ENCODE measurements at places on chromosomes 2 and 18. TPM values are rescaled to one million over a fixed set of nuclear protein-coding genes. Genes with fewer than 3 reads are reported as not detected.

- no peak overlapping the region for H3K27ac ChIP-seq
- H3K36me3 ChIP-seq, result no peaks in the 10 kb centered on the region
- H3K4me3 ChIP-seq, result no peak overlapping the region
- H3K27me3 ChIP-seq, result no peaks in the 10 kb centered on the region
- no peaks in the 10 kb centered on the region for H3K4me1 ChIP-seq
Measured at GRCh38 chr2:32237996-32238395, 26.7 kb downstream of the NLRC4 start.

DNA sequence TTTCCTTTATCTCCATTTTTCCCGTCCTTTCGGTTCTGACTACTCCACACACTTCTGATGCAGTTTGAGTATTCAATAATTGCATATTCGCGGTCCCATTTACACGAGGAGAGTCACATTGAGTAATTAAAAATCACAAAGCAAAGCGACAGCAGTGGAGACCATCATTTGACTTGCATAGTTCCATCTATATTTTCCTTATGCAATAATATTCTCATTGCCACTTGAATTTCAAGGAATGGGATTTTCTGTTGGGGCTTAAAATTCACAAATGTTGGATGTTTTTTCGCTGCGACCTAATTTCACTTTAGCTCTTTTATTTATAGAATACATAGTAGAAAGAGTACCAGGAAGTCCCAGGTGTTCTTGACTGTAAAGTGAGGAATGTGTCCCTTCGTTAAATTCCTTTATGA, 186.8 kb downstream of the ZEB2 start:
- no peaks in the 10 kb centered on the region for H3K36me3 ChIP-seq
- DNase-seq, result no peak
- H3K4me3 ChIP-seq, result peak overlapping the region; percentile 74
- peaks cover 5% of the 10 kb centered on the region for H3K4me1 ChIP-seq

Gene LRP1B
- 0.27 TPM for total RNA-seq

Gene MARCO
- 10.4 TPM for total RNA-seq

- H3K4me3 ChIP-seq, result no peak overlapping the region
- no peaks in the 10 kb centered on the region for H3K36me3 ChIP-seq
- H3K27ac ChIP-seq, result no peak overlapping the region
- H3K4me1 ChIP-seq, result no peaks in the 10 kb centered on the region
- H3K27me3 ChIP-seq, result no peaks in the 10 kb centered on the region
Measured at GRCh38 chr2:174748948-174749347, 15.3 kb downstream of the CHRNA1 start.

Gene IKZF2
- total RNA-seq, result 26.5 TPM

GRCh38 chr2:171165967-171166327, 5.3 kb upstream of the TLK1 start:
- H3K36me3 ChIP-seq, result no peaks in the 10 kb centered on the region
- H3K27me3 ChIP-seq, result no peaks in the 10 kb centered on the region
- no peaks in the 10 kb centered on the region for H3K4me1 ChIP-seq
- H3K27ac ChIP-seq, result no peak overlapping the region

DNA sequence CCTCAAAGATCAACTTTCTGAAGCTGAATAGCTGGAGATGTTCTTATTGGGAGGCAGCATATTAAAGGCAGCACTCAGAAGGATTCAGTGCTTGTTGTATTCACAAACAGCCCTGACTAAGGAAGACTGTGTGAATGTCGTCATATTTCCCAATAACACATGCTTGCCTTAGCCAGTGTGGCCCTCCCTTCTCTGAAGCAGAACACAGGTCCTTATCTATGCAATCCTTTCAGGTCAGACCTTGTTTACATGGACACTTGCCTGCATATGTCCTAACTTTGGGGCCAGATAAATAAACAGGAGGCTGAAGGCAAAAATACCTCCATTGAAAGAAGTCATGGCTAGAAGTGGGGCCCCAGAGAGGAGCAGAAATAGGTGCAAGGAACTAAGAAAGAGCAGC, 97.2 kb downstream of the SLC4A3 start:
- H3K4me1 ChIP-seq, result no peaks in the 10 kb centered on the region
- no peaks in the 10 kb centered on the region for H3K36me3 ChIP-seq
- H3K27me3 ChIP-seq, result no peaks in the 10 kb centered on the region

Gene CHST9
- total RNA-seq, result not detected

DNA sequence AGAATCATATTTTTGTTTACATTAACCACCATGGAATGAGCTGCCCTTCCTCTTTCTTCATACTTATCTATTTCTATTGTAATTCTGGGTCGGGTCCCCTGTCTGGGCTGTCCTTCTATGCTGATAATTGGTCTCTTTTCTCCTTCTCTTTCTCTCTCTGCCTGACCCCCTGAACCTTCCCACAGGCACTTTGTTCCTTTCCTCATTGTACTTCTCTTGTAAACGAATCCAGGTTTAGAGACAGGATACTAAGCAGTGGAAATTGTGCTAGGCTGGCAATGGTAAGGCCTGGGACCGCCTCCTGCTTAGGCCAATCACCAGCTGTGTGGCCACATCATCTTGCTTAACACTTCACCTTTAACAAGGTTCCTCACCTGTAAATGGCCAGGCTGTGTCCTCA, 137.0 kb downstream of the ZNF532 start:
- H3K4me3 ChIP-seq, result no peak overlapping the region
- H3K36me3 ChIP-seq, result no peaks in the 10 kb centered on the region
- no peak for DNase-seq
- H3K27ac ChIP-seq, result no peak overlapping the region

Gene CYP27C1
- total RNA-seq, result 0.35 TPM

DNA sequence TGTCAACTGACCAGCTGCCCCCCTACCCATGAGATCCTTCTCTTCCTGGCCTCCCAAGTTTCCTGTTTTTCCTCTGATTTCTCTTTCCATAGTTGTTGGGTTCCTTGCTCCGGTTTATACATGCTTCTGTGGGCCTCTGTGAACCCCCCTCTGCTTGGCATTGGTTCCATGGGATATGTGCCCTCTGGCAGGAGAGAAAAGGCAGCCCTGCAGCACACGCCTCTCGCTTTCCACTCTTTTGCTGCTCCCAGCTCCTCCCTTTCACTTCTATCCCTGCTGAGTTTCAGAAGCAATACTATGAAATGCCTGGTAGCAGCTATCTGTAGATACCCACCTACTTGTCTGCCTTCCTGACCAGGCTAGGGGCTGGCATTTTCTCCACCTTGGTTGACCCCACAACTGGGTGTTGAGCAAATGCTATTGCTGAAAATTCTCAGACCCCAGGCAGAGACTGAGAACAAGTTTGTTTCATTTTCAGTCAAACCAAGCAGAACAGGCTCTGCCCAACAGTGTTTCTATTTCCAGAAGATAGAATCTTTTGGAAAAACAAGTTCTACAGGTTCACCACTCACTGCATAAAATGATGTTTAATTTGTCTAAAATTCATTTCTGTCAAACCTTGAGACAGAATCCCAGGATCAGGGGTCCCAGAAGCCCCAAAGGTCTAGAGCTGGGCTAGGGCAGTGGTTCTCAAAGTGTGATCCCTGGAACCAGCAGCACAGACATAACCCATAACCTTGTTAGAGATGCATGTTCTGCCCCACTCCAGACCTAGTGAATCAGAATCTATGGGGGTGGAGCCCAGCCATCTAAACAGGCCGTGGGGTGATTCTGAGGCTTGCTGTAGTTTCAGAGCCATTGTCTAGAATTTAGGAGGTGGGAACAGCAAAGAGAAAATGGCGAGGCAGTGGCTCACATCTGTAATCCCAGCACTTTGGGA, 13.4 kb downstream of the CAPG start:
- H3K27me3 ChIP-seq, result no peaks in the 10 kb centered on the region
- H3K4me1 ChIP-seq, result no peaks in the 10 kb centered on the region
- H3K36me3 ChIP-seq, result peaks cover 4% of the 10 kb centered on the region
- peak overlapping the region; percentile 73 for H3K27ac ChIP-seq

GRCh38 chr18:44958455-44958854, 277.8 kb downstream of the SETBP1 start:
- no peak overlapping the region for H3K4me3 ChIP-seq
- DNase-seq, result no peak
- no peaks in the 10 kb centered on the region for H3K27me3 ChIP-seq
- H3K27ac ChIP-seq, result no peak overlapping the region

Gene LRRC30
- total RNA-seq, result not detected

DNA sequence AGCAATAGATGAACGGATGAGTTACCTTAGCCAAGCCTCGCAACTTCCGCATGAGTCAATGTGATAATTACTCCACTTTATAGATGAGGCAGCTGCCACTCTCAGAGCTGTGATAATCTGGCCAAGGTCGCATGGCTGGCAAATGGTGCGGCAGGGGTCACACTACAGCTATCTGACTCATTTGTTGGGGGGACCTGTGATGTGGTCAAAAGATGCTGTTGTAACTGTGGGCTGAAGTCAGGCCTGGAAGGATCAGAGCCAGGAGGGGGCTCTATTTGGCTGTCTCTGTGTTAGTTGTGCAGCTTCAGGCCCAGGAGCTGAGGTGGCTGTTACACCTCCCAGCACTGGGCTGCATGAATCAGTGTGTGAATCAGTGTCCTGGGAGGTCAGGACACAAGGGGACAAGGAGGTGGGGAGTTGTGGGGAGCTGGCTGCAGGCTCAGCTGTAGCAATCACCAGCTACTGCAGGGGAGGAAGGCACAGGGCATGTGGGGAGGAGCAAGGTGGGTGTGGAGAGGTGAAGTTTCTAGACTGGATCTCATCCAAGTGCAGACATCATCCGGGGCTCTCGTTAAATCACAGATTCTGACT, 33.1 kb downstream of the NGEF start:
- DNase-seq, result no peak
- no peaks in the 10 kb centered on the region for H3K36me3 ChIP-seq
- no peaks in the 10 kb centered on the region for H3K27me3 ChIP-seq

GRCh38 chr2:136020831-136021230, 35.4 kb upstream of the DARS1 start:
- H3K36me3 ChIP-seq, result no peaks in the 10 kb centered on the region
- H3K27ac ChIP-seq, result no peak overlapping the region
- DNase-seq, result no peak
- H3K27me3 ChIP-seq, result no peaks in the 10 kb centered on the region
- H3K4me1 ChIP-seq, result no peaks in the 10 kb centered on the region

Gene DSG4
- total RNA-seq, result not detected

DNA sequence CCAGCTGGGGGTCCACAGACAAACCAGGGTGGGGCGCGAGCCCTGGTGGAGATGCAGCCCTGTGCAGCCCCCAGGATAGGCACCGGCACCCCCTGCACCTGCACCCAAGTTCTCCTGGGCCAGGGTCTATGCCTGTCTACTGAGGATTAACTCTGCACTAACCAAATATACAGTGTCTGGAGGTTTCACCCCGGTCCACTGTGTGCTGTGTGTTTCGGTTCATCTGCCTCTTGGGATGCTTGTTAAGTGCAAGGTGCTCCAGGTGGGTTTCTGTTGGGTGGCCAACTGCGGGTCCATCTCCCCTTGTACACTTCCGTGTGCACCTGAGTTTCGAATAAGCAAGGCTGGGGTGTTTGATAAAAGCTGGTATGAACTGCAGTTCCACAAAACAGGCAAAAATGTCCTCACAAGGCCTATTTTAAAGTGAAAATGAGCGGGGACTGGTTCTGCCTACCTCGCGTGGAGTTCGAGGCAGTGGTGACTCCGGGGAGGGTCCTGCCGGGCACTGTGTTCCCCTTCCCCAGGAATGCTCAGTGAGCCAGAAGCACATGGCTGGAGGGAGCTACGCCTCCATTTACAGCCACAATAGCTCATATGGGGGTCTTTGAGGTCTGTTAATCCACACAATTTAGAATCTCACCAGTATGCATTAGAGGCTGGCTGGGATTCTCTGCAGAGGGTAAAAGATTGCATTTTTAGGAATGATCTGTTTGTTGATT, 70.7 kb downstream of the EDAR start:
- H3K4me3 ChIP-seq, result no peak overlapping the region
- H3K27me3 ChIP-seq, result no peaks in the 10 kb centered on the region
- DNase-seq, result no peak
- H3K27ac ChIP-seq, result no peak overlapping the region

Gene CGREF1
- total RNA-seq, result 19.8 TPM

Gene PASK
- total RNA-seq, result 3.1 TPM

DNA sequence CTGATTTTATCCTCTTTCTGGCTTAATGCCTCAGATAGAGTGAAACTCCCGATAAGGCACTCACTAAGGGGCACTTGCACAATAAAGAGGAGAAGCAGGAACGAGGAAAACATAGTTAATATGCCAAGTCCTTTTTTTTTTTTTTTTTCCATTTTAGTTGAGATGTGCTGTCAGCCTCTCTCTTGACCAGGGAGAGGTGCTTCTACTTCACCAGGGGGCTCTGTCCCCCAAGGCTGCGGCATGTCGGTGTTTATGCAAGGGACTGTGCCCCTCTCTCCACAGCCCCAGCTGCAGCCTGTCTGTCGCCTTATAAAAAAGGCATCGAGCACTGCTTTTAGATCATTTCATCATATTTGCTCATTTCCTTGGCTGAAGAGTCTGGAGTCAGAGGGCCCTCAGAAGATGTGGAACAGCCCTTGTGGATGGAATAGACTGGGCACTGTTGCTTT, 178.1 kb downstream of the SLC8A1 start:
- no peak for DNase-seq
- no peaks in the 10 kb centered on the region for H3K27me3 ChIP-seq
- no peaks in the 10 kb centered on the region for H3K36me3 ChIP-seq
- H3K27ac ChIP-seq, result no peak overlapping the region
- H3K4me1 ChIP-seq, result peaks cover 29% of the 10 kb centered on the region

DNA sequence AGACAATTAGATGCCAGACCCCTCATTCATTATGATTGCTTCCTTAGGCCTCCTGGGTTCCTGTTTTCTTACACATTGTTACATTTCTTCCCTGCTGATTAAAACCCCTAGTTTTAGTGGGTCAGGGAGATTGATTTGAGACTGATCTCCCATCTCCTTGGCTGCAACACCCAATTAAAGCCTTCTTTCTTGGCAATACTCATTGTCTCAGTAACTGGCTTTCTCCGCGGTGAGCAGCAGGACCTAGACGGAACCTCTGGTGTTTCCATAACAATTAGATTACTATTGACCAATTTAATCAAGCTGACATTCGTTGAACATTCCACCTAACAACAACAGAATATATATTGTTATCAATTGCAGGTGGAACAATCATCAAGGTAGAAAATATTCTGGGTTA, 1676.4 kb upstream of the SLC39A10 start:
- H3K4me3 ChIP-seq, result no peak overlapping the region
- no peak for DNase-seq
- no peak overlapping the region for H3K27ac ChIP-seq
- H3K36me3 ChIP-seq, result no peaks in the 10 kb centered on the region
- no peaks in the 10 kb centered on the region for H3K4me1 ChIP-seq

DNA sequence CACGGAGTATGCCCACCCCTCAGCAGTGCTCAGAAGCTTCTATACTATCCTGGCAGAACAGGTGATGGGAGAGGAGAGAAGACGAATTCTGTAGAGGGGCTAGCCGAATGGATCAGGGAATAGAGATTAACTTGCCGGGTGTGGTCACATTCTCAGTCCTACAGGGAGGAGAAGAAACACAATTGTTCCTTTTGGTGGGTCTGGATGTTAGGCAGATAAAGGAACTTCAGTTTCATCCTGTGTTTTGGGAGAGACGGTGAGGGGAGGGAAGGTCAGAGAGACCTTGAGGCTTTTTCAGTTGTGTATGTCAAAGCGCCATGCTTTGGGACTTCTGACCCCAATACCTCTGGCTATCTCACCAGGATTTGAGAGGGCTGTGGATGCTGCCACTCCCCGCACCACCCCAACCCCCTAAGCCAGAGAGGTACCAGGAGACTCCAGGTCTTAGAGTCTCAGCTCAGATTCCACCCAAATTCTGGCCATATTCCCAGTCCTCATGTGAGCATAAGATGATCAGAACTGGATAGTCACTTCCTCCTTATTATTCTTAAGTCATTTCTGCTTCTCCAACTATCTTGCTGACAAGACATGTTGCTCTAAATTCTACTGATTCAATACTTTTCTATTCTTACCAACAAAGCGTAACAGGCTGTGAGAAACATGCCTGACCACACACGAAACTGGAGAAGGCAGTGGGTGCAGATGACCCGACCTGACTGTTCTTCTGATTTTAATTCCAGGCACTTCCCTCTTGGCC, 2.3 kb upstream of the TMEM37 start:
- no peak for DNase-seq
- no peak overlapping the region for H3K4me3 ChIP-seq
- no peaks in the 10 kb centered on the region for H3K36me3 ChIP-seq
- H3K4me1 ChIP-seq, result peaks cover 25% of the 10 kb centered on the region

Data from thoracic aorta (tissue), 2 donors.